ENCODE measurements at places on chromosomes 6 and 20.

GRCh38 chr6:82076916-82077315 lies 170.6 kb downstream of the IBTK start:
- peak; percentile 44 for DNase-seq

- no peak for DNase-seq
Measured at GRCh38 chr20:56540415-56540814, 7.4 kb downstream of the FAM209B start.

DNA sequence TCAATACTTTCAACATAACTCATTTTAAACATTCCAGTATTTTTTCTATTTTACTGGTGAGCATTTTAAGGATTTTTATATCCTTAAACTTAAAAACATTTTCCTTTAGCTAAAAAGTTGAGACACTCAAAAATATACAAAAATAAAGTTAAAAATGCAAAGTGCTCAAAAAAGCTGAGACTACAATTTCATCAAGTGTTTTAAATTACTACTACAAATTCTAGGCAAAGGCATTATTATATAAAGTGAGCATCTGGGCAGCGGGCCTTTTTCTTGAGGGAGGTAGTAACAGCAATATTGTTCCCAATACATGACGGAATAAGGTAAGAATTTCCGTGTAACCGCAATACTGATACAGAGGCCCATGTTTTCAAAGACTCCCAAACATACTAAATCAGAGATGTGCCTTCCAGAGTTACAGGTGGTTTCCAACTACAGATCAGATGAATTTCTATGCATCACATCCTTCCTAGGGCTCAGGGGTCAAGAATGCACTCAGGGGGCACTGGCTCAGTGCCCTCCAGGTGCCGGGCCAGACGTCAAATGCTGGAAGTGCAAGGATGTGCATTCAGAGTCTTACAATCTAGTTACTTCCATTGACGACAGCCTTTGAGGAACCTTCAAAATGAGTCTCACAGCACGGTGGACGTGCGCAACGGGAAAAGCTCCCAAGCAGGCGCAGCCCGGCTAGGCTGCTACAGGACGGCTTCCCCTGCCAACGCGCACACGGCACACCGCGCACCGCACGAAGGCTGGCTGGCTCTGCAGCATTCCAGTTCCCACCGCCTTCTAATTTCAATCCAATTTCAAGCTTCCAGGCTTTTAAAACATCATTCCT lies 1.7 kb downstream of the PHF10 start:
- DNase-seq, result peak; percentile 70

DNA sequence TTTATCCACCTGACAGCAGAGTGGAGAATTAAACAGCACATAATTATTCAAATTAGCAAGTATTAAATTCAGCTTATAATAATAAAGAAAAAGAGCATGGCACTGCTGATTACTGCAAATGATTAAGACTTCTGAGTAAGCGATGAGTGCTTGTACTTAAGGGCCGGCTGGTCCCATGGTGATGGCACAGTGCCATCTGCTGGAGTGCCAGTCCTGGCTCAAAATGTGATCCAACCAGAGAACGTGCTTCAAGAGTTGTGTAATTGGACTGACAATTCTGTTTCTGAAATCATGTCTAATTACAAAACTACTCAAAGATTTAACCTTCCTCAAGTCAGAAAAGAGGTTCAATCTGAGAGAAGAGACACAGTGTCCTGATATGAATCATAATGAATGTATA lies 181.6 kb upstream of the RGS17 start:
- peak; percentile 61 for DNase-seq
